ENCODE measurements at places on chromosomes 3 and 15.

- DNase-seq: no peak
Measured at GRCh38 chr3:154301561-154301960, 22.7 kb downstream of the DHX36 start.

GRCh38 chr3:27311400-27311799 is 57.8 kb downstream of the NEK10 start:
- no peak for DNase-seq

- DNase-seq: no peak
Measured at GRCh38 chr15:63735449-63735848, 98.3 kb downstream of the HERC1 start.

GRCh38 chr3:167976516-167977361 is 119.0 kb downstream of the GOLIM4 start:
- DNase-seq: no peak

- DNase-seq: no peak
Measured at GRCh38 chr3:107674371-107674770, 151.6 kb downstream of the BBX start.

GRCh38 chr3:165749821-165750220 is 87.4 kb downstream of the BCHE start:
- DNase-seq: no peak

GRCh38 chr15:52178765-52179164 is 12.4 kb downstream of the GNB5 start:
- DNase-seq: no peak

DNA sequence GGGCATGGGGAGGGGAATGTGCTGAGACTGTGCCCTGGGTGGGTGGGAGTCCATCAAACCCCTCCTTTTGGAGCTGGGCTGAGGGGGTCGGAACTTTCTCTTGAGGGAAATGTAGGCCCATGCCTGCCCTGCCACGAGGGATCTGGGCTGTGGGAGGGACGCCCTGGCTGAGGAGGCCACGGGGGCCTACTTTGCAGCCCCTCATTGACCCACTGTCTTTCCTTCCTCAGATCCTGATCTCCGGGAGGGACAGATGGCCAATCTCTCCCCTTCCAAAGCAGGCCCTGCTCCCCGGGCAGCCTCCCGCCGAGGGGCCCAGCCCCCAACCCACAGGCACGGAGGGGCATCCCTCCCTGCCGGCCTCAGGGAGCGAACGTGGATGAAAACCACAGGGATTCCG is 25.3 kb downstream of the LOXL1 start:
- no peak for DNase-seq

GRCh38 chr3:142863930-142864920 is 24.7 kb downstream of the PCOLCE2 start:
- no peak for DNase-seq

All from stimulated activated CD4-positive, alpha-beta T cell treated with anti-CD3 and anti-CD28 coated beads, Interleukin-15, amount 100 ng/mL, for 1 hour (primary cell).